Stimulated activated CD8-positive, alpha-beta memory T cell treated with anti-CD3 and anti-CD28 coated beads, Interleukin-2, amount 100 ng/mL, for 1 hour (primary cell): ENCODE measurements at places on chromosomes 12 and 14.

GRCh38 chr12:6792522-6793201, 3.3 kb downstream of the CD4 start:
- DNase-seq: no peak

DNA sequence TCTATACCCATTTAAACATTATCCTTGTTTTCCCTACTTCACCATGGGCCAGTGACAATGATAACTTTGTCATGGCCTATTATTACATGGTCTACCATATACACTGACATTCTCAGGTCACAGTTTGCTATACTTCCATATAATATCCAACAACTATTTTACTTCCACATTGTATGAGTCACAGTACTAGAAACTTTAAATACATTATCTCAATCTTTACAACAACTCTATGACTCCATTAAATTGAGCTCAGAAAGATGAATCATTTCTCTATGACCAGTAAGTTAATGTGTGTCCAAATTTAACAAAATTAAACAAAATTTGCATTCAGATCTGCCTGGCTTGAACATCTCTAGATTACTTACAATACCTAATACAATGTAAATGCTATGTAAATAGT, 93.9 kb downstream of the PLEKHG7 start:
- no peak for DNase-seq

GRCh38 chr12:119669744-119670472, 2.0 kb downstream of the PRKAB1 start:
- DNase-seq: no peak

GRCh38 chr14:100747021-100747586, 20.4 kb downstream of the DLK1 start:
- no peak for DNase-seq

GRCh38 chr12:28517101-28517500, 326.8 kb downstream of the CCDC91 start:
- no peak for DNase-seq

- DNase-seq: no peak
Observed at GRCh38 chr14:69838881-69839416, 40.3 kb upstream of the SMOC1 start.

DNA sequence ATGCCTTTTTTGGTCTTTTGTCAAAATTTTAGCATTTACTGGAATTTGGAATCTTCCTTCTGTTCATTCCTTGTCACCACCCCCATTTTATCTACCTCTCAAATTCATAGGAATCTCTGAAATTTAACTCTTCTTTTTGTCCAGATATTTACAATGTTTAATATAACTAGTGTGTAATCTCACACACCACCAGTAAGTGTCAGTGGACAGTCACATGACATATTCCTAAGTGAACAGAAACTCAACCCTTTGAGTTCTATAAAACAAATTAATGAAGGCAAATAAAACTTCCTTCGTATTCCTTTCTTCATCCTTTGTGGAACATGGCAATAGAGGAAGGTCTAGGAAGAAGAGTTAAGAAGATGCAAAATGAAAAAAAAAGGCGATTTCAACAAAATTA, 26.6 kb downstream of the ATF7 start:
- no peak for DNase-seq

- no peak for DNase-seq
Observed at GRCh38 chr14:24508155-24508840, at the start of gene CMA1. CMA1 (minus strand) TSS chr14:24508265; CDS start chr14:24508235, 30 bp downstream.

- no peak for DNase-seq
Observed at GRCh38 chr12:94702696-94703095, 52.3 kb upstream of the TMCC3 start.

- DNase-seq: no peak
Observed at GRCh38 chr12:94193168-94193567, 44.8 kb downstream of the PLXNC1 start.

GRCh38 chr14:79967453-79967852, 243.9 kb downstream of the DIO2 start:
- no peak for DNase-seq

DNA sequence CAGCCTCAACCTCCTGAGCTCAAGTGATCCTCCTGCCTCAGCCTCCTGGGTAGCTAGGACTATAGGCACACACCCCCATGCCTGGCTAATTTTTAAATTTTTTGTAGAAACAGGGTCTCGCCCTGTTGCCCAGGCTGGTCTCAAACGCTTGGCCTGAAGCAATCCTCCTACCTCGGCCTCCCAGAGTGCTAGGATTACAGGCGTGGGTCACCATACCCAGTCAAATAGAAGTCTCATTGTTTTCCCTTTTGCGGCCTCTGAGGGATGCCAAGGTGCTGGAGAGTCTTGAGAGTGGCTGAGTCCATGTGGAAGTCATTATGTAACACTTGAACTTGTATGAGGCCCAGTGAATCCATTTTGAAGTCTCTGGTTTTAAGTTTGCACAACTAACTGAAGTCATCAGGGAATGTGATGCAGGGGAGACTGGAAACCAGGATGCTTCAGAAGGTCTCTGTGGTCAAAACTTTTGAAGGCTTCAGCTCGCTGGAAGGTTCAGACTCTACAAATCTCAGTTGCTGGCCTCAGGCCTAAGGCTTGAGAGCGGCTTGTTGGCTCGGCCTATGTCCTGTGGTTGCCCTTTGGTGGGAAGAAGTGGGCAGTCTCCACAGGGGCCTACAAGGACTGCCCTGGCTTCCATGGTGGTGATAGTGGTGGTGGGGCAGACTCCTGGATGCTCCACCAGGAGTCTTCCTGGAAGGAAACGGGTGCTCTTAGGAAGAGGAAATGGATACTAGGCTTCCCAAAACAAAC, 29.2 kb downstream of the GALNT16 start:
- DNase-seq: no peak

DNA sequence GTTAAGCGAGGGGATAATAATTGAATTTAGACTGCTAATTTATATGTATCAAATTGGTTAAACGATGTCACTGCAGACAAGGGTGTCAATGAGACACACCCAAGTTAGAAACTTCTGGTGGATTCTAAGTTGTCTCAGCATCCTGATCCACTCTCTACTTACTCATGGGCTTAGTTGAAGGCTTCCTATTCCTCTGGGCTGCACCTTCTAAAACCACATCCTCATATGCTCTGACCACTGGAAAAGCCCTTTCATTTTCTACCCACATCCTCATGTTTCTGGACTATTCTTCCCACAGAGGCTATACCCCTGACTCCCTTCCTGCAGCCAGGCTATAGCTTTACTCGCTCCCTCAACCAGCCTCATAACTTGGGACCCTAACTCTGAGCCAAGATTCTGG, 493.8 kb downstream of the VRK1 start:
- no peak for DNase-seq

- DNase-seq: no peak
Observed at GRCh38 chr14:51165415-51165814, 70.5 kb upstream of the TRIM9 start.

- DNase-seq: no peak
Observed at GRCh38 chr14:33943096-33943883, 7.6 kb downstream of the EGLN3 start.

DNA sequence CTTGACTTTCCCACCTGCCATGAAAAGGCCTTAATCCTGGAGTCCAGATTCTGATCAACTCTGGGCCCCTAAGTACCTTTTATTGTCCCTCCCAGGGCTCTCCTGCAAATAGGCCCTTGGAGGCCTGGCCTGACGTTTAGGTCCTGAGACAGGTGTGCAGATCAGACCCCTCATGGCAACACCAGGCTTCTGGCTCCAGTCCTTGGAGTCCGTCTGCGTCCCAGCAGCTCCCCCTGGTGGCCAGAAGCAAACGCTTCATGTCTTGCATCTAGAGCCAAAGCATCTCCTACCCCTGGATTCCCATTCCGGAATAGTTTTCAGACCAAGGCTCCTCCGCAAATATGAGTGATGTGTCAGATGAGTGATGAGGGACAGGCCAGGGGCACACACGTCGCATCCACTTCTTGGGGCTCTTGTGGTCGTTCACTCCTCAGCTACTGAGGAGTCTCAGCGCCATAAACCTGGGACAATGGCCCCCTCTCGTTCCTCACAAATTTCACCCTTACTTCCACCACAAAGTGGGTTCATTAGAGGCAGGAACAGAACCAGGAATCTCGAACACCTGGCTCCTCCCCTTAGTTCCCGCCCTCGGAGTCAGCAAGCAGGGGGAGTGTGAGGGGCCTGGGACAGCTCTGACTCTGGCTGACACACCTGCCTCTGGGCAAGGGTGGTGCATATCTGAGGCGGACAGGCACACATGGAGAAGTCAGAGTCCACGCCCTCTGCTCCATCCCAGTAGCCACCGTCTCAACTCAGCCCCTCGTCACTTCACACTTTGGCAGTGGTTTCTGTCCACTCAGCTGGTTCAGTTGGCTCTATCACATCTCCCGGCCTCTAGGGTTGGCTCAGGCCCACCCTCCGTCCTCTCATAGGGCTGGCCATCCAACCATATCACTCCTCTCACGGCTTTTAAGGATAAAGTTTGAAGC, 77.9 kb upstream of the PWP1 start:
- DNase-seq: peak; percentile 67

- DNase-seq: no peak
Observed at GRCh38 chr14:69428289-69428998, 30.0 kb downstream of the SLC39A9 start.

DNA sequence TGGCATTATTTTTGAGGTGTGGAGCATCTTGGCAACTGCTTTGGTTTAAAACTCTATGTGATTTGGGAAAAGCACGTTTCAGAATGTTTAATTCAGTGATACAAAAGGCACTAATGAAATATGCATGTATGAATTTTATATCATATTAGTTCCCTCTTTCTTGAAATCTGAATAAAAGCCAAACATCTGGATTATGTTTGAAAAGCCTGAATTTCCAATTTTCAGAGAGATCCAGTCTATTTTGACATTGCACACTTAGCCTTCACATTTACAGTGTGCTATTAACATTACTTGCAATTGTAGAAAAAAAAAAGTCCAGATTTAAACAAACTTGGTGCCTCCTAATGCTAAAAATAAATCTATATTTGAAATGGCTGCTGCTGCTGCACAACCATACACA, 219.1 kb upstream of the NPAS3 start:
- DNase-seq: no peak

DNA sequence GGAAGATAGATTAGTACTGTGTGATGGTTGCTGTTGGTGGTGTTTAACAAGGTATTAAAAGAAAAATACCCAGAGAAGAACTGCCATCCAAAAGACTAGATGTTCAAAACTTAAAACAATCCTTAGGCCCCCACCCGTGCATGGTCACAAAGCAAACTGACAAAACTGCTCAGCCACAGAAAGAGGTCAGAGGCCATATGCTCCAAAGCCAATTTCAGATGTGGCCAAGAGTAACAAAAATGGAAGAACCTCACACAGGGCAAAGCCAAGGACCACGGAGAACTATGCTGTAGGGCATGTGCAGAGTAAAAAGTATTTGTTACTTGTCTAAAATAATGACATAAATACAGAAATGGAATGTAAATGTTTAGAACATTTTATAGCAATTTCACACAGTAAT, 5.3 kb downstream of the TXNDC16 start:
- no peak for DNase-seq
